ENCODE measurements at places on chromosomes 5 and 9. TPM values are rescaled to one million over a fixed set of nuclear protein-coding genes. Genes with fewer than 3 reads are reported as not detected.

ANKDD1B gene
- not detected for total RNA-seq

GZMA gene
- not detected for total RNA-seq

C9orf43 gene
- total RNA-seq: 0.13 TPM

SLC25A2 gene
- total RNA-seq: 0.15 TPM

EMB gene
- total RNA-seq: 0.30 TPM

IL31RA gene
- 1.4 TPM for total RNA-seq

FOXD4L5 gene
- not detected for total RNA-seq

Data from mammary microvascular endothelial cell (primary cell).